Stimulated activated CD8-positive, alpha-beta memory T cell treated with anti-CD3 and anti-CD28 coated beads, Interleukin-12 subunit alpha, Interleukin-12 subunit beta, amount 100 ng/mL, for 1 hour (primary cell): ENCODE measurements at places on chromosomes 3 and 15.

DNA sequence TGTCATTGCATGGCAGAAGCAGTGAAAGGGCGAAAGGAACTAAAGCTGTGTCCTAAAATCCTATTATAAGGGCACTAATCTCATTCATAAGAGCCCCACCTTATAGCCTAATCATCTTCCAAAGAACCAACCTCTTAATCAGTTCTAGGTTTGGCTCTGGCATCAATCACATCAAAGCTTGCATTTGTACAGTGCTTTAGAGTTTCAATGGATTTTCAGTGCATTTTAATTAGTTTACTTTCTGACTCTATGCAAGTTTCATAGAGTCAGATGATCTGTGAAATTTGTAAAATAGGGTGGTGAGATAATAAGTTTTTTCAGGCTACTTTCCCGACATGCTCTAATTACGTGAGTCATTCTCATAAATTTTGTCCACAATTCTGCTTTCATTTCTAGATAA is 341.1 kb downstream of the DIPK2A start:
- no peak for DNase-seq

DNA sequence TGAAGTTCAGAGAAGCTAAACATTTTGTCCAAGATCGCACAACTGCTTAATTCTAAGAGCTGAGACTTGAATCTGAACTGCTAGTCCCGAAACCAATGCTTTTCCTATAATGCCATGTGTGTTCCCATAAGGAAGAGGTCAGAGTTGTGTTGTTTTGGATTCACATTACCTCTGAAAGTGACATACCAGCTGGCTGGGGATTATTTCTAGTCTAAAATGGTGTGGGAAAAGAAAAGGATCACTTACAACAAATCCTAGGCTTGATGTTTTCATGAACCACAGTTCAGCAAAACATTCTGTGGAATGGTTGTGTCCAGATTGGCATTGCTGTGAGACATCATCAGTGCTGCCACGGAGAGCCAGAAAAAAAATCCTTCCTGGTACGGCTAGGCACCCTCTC is 35.0 kb upstream of the LRRC3B start:
- no peak for DNase-seq

- DNase-seq, result no peak
These were observed 9.1 kb downstream of the RBM15B start for GRCh38 chr3:51400166-51400565.

- DNase-seq, result no peak
These were observed 26.8 kb upstream of the OCA2 start for GRCh38 chr15:28125673-28126651.

- no peak for DNase-seq
These were observed 40.8 kb downstream of the SRGAP3 start for GRCh38 chr3:9208605-9209152.

DNA sequence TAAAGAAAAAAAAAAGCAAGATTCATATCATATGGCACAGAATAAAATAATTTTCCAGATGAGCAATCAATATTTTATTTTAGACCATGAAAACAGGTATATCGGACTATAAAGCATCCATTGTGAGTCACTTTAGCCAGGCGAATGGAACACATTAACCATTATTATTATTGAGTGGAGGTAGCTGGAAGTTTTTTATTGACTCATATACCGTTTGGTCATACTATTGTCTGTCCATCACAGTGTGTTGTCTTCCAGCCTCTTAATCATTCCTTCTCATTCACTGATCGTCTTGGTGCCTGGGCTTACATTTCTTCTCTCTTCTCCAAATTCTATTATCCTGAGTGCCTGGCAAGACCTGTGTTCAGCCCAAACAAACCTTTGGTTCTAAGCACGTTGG is 634.8 kb downstream of the MECOM start:
- no peak for DNase-seq

DNA sequence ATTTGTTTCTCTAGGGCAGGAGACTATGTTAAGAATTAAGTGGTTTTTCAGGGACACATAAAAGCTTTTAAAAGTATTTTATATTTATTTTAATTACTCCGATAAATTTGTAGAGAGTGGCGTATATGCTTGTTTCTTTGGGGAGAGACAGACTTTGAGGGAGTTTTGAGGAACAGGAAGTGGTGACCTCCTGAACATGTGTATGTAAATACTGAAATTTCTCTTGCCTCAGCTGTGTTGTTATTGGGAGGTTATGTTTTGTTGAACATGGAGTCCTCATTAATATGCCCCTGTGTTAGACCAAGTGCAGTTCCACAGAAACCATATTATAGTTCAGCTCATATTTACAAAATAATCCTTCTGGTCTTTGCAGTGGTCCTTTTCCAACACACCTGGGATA is 41.8 kb upstream of the UTS2B start:
- no peak for DNase-seq

DNA sequence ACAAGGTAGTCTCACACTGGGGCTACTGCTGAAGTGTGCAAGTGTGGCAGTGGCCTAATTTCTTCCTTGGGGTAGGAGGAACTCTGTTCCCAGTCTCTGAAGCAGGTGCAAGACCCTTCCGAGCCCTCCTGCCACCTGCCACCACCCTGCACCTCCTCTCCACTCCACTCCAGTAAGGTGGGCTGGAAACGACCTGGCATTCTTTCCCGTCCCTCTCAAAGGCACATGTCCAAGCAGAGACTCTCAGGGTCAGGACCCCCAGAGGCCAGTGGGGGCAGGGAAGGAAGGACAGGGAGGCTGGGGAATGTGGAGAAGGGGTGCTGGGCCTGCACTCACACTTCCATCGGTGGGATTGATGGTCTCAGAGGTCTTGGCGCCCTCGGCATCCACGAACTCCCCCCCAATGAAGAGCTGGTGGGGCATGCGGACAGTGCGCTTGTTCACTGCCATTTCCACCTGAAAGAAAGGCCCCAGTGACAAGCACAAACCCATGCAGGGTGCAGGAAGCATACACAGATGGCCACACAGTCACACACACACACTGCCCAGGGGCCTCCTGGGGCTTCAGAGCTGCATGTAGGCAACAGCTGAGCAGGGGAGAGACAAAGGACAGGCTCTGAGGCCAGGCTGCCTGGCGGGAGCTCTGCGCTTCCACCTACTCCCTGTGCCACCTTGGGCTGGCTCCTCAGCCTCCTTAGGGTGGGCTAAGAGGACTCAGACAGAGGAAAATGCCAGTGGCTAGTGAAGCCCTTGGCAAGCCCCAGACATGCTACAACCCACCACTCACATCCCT is 43.8 kb downstream of the ALDH1L1 start:
- no peak for DNase-seq

GRCh38 chr3:73502609-73503583 is 121.8 kb downstream of the PDZRN3 start:
- DNase-seq, result peak; percentile 5

DNA sequence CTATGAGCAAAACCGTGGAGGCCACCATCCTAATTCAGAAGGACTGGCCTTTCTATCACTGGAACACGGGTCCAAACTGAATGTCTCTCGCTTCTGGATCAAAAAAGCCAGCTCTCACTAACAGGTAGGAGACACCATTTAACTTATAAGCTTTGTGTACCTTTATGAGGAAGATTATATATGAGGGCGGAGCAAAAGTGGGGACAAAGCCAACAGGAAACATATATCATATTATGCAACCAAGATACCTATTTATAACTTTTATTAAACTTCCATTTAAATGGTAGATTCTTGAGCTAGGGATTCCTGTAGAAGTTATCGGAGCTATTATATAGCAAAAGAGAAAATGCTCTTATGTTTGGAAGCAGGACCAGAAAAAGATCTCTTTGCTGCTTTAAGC is 78.4 kb downstream of the IGF2BP2 start:
- no peak for DNase-seq

DNA sequence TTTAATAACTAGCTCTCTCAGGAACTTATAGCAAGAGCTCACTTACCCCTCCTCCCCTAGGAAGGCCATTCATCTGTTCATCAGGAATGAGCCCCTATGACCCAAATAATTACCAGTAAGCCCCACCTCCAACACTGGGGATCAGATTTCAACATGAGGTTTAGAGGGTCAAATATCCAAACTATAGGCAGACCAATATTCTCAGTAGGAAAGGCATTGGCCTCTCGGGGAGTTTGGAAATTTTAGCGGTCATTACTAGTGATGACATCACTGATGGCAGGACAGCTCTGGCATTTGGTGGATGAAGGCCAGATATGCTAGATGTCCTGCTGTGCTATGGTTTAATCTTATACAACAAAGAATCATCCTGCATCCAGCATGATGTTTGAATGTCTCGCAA is 15.2 kb upstream of the CD47 start:
- no peak for DNase-seq

DNA sequence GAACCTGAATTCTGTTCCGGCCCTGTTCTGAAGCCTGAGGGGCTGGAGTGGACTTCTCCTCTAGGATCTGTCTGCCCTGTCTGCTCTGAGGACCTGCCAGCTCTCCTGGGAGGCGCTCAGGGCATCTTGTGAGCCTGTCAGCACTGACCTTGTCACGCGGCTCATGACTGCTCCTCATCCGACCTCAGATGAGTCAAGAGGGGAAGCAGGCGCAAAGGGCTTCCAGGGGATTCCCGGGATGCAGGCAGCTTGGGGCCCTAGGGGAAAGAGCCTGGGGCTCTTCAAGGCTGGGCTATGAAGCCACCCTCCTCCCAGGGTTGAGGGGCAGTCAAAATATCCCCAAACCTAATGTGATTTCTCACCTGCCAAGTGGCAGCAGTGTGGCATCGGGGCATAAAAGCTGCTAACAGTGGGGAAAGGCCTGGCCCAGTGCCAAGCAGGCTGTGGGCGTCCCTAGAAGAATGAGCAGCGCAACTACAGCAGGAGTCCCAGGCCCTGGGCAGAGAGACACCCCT is 27.6 kb upstream of the ANKDD1A start:
- DNase-seq, result peak; percentile 58

DNA sequence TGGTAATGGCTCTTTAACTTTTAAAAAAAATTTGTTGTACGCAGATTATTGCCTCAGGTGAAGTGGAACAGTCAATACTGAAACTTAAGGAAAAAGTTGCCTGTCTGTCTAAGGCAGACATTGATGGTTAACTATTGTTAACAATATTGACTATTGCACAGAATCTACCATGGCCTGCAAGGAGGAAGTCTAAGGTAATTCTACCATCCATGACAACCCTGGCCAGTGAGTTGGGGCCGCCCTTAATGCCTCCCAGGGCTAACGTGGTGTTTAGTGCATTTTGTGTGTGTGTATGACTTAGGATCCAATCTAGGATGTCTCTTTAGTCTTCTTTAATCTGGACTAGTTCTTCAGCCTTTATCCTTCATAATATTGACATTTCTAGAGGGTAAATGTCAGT is 2.1 kb upstream of the CPB1 start:
- DNase-seq, result no peak

DNA sequence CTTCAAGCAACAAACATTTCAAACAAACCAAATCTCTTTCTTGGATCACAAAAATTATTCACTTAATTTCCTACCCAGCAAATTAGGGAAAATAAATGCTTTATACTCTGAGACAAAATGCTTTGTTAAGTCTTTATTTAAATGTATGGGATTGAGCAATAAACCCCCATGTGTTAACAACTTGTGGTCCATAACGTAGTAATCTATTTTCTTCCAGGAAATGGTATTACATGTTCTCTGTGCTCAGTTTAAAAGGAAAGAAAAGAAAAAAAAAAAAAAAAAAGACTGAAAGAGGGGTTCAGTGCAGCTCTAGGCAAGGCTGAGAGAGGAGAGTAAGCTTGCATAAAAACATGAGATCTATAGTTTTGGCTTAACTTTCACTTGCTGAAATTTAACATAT is 102.3 kb downstream of the PIK3CB start:
- DNase-seq, result no peak

- no peak for DNase-seq
These were observed 26.4 kb downstream of the ARMC8 start for GRCh38 chr3:138213398-138214085.

GRCh38 chr15:94744080-94744793 is 512.9 kb downstream of the MCTP2 start:
- DNase-seq, result no peak

DNA sequence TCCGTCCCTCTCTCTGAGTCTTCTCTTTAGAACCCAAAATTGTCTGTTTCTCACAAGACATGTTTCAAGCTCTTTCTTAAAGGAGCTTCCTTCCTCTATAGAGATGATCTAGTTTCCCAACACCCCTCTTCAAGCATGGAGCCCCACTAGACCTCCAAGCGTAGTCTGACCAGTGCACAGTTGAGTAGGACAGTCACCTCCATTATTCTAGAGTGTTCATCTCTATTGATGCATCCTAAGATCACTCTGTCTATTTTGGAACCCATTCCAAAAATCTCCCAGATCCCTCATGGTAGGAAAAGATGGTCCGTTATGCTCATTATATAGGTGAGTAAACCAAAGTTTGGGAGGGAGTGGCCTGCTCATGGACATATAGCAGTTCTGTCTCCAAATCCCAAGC is 4.1 kb upstream of the CAV3 start:
- no peak for DNase-seq

GRCh38 chr15:88637436-88637835 is 1.4 kb upstream of the ISG20 start:
- no peak for DNase-seq

DNA sequence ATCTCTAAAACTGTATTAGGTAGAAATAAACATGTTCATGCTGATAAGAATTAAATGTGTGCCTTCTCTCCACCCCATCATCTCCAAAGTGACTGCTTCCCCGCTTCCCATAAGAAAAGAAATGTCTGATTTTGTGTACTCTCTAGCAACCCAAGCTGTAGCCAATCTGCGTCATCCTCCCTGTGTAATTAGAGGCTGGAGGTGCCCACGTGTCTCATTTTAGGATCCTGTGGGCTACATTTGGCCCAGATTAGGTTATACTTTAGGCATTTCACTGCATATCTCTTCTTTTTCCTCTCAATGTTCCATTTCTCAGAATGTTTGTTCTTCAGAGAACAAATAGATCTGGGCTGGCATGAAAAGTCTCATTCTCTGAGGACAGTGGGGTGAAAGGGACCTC is 19.3 kb upstream of the ZNF148 start:
- no peak for DNase-seq

GRCh38 chr15:48596415-48596814 is 49.1 kb downstream of the FBN1 start:
- no peak for DNase-seq

DNA sequence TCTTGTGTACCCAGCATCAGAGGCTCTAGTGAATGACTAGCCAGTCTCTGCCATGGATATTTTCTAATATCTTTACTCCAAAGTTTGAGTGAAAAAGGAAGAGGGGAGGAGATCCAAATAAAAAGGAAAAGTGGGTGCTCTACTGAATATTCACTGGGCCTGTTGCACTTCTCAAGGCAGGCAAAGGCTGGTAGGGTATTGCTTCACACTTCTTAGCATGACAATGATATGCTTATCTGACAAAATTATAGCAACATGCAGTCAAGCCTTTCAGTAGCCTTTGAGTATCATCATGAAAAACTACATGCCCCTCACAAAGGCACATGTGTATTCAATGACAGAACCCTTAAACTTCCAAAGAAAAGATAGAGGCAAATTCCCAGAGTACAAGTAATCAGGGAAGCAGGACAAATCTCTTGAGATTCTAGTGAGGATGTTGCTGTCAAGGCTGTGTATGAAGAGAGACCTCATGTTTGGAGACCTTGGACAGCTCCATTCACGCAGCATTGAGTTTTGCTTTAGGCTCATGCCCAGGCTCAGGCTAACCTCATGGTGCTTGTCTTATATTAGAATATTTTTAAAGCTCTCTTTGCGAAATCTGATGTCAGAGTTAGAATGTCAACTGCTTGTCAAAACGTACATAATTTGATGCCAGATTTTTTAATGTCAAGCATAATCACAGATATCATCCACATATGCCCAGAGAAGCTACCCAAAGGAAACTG is 506.9 kb downstream of the OCA2 start:
- DNase-seq, result no peak
